ENCODE measurements at places on chromosomes 7 and 10.
A peak's percentile ranks its signal among the peaks of the same experiment; 100 is the strongest.

- no peak for DNase-seq
Measured at GRCh38 chr10:98260350-98260749, 7.6 kb downstream of the LOXL4 start.

DNA sequence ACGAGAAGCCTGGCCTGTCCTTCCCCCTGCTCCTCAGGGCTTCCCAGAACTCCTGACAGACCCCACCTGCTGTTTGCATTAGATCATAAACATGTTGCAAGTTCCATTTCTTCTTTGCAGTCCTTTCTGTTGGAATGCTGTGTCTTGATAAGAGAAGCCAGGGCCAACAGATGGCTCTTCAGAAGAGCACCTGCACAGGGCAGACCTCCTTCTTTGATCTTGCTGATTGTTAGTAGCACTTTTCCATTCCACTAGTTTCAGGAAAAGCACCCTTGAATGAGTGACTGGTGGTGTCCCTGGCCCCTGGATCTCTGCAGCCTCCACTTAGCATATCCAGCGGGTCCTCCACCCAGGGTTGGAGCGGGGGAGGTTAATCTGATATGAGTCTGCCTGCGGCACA, 243.2 kb downstream of the GFRA1 start:
- DNase-seq: no peak

DNA sequence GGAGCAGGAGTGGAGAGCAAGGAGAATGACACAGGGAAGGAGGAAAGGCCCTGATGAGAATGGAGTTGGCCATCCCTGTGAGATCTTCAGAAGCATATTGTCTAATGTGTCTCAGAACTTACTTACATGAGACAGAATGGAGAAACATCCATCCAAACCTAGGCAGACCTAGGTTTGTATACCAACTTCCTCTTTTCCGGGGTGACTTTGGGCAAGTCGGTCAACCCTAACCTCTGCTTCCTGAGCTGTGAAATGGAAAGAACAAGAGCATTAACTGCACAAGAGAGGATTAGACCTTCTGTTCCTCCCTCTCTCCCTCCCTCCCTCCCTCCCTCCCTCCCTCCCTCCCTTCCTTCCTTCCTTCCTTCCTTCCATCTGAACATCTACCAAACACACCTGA, 4.5 kb downstream of the GHRHR start:
- no peak for DNase-seq

DNA sequence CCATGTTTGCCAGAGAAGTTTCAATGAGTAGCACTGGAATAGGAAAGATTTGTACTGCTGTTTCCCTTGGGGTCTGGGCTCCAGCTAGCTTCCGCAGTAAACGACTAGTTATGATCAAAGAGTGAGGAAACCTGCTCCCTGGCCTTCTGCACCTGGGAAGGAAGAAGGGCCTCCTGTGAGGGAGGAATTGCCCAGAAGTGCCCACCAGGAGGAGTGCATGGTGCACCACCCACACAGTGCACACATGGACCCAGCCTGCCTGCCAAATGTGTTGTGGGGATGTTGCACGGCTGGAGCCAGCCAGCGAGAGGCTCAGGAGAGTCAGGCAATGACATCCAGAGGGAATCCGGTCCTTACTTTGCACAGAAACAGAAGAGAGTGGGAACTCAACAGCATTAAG, 27.0 kb upstream of the FAM107B start:
- DNase-seq: no peak

- DNase-seq: no peak
Measured at GRCh38 chr7:75048435-75049379, 24.9 kb downstream of the RCC1L start.

DNA sequence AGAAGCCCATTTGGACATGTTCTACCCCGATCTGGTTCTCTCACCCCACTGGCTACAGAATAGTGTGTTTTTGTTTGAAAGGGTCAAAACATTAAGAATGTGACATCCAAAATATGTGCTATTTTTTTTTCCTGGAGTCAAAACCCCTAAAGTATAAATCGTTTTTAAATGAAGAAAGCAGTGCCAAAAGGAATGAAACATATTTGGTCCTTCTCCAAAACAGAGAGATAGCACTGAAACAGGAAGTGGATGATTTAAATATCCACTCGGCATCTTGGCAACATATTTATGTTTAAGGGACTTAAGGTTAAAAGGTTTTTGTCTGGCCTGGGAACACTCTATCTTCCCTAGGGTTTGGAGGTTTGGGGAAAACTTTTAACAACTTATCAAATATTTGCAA, 32.3 kb downstream of the CALD1 start:
- DNase-seq: no peak

GRCh38 chr7:139043823-139044812, 8.3 kb upstream of the ZC3HAV1L start:
- DNase-seq: peak; percentile 88

DNA sequence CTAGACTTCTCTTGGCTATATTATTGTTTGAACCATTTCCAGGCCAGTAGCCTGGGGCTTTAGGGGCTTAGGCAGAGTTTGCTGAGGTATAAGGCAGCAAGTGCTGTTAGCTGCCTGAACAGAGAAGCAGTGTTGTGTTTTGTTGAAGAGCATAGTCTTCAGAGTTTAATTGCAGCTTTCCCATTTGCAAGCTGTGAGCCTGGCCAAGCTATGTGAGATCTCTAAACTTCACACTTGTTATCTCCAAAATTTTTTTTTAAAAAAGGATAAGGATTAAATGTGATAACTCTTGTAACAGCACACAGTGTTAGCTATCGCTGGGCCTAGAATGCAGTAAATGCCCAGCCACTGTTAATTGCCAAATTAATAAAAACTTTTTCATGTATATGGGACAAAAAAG, 782.4 kb downstream of the REEP3 start:
- no peak for DNase-seq

Measured in hematopoietic multipotent progenitor cell treated with erythropoietin and hydrocortisone succinate and interleukin-3 and kit ligand, for 8 days (in vitro differentiated cells).